Amniotic epithelial cell (primary cell): ENCODE measurements at places on chromosomes 3 and 15.

- peak; percentile 10 for DNase-seq
Measured at GRCh38 chr3:139388821-139389551, 461 bp downstream of the COPB2 start.

DNA sequence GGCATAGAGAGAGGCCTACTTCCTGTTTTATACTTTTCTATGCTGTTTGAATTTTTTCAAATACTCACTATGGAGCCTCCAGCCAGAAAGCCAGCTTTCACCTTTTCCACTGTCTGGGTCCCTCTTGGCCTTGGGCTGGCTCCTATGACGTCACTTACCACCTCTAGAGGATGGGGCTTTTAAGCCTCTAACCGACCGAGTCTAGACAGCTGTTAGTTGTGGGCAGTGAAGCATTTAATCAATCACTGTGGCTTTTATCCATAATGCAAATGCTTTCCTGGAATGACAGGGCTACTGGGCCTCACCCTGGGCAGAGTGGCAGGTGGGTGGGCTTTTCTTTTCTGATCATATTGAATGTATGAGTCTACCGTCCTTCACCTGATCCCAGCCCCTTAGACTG, 61.9 kb downstream of the LRRK1 start:
- no peak for DNase-seq

DNA sequence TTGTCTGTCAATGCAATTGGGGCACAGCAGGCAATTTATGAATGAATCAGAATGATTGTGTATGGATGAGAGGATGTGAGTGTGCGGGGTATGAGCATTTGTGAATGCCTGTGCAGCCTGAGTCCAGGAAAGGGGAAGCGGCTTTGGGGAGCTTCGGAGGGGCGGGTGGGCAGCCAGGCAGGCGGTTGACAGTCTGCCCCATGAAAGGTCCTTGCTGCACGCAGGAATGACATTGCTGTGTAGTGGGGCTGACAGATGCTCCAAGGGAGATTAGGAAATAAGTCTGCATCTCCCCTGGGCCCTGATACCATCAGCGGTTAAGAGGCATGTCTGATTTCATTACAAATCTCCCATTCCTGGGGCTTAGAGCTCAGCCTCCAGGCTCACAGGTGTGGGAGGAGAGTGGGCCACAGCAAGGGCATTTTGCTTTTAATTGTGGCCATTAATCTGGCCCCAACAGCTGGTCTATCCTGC, 26.4 kb upstream of the TSPAN3 start:
- DNase-seq = peak; percentile 31

GRCh38 chr3:19489936-19490335, 341.6 kb downstream of the KCNH8 start:
- DNase-seq = no peak

DNA sequence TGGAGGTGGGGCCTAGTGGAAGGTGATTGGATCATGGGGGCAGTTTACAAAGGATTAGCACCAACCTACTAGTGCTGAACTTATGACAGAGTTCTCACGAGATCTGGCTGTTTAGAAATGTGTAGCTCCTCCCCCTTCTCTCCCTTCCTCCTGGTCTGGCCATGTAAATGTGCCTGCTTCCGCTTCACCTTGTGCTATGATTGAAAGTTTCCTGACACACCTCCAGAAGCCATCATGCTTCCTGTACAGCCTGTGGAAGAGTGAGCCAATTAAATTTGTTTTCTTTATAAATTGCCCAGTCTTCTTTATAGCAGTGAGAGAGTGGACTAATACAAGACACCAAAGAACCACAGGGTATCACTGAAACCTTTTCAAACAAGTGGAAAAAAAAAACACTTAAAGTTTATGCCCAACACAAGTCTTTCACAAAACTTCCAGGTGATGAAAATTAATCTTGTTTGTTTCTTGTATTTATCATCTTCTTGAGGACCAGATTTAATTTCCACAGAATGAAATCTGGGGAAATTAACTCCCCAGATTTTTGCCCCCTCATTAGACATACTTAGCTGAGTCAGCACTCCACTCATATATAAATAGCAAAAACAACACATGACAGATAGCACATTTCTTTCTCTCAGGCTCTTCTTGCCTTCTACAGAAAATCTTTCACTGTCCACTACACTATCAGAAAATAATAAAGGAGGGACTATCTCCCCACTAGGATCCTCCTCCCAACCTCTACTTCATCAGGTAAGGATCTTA, 847.2 kb downstream of the TUSC7 start:
- no peak for DNase-seq

- DNase-seq = peak; percentile 58
Measured at GRCh38 chr3:157333551-157333991, 103.1 kb upstream of the PTX3 start.

GRCh38 chr3:24495326-24495994, 810 bp upstream of the THRB start:
- DNase-seq = no peak

- DNase-seq = peak; percentile 27
Measured at GRCh38 chr15:45187894-45188830, at the start of gene SHF. Gene SHF, minus strand, starts transcription at chr15:45187966. Its CDS starts 15 bp downstream, at chr15:45187951.

DNA sequence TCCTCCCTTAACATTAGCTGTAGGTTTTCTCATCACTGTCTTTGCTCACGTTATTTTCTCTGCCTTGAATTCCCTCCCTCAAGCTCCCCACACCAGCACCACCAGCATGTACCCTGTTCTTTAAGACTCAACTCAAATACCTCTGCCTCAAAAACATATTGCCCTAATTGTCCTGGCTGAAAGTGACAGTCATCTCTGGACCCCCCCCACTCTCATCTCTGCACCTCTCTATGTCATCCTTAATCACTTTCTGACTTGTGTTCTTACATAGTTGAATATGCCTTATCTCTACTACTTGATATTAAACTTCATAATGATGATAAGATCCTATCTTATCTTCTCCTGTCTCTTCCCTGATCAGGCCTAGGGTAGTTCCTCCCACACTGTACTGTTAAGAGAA, 345.2 kb upstream of the TPRG1 start:
- DNase-seq = no peak
